Ascending aorta (tissue), 2 donors: ENCODE measurements at places on chromosomes 6 and 20.
A peak's percentile ranks its signal among the peaks of the same experiment; 100 is the strongest.

GRCh38 chr20:33059741-33060390 lies 6.2 kb downstream of the BPIFB3 start:
- DNase-seq, result no peak

DNA sequence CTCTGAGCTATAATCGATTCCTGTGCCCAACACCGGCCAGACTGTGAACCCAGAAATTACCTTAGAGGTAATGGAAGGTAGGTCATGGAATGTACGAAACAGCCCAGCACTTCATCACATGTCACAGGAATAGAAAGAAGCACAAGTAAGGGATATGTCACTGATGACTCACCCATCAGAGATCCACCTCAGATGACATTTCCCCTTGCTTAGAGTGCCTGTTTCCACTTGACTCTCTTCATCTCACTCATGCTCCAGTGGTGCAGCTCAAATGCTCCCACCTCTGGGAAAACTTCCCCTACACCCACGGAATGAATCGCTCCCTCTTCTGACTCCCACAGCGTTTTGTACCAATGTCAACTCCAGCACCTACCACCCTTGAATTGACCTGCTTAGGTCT lies 381.6 kb upstream of the CNR1 start:
- no peak for DNase-seq

DNA sequence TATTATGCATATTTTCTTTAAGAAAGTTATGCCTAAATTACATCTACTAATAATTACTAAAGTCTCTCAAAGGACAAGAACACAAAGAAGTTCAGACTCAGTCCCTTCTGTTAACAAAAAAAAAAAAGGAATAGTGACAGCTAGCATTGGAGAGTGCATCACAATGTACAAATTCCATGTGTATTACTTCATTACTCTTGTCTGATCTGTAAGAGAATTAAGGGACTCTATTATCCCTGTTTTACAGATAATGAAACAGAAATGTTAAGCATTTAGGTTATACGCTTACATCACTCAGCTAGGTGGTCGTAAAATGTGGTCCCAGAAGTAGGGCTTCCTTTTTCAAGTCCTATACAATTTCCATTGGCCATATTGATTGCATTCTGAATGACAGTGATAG lies 17.2 kb upstream of the VNN1 start:
- no peak for DNase-seq

GRCh38 chr6:134416418-134417154 lies 98.7 kb upstream of the SGK1 start:
- DNase-seq, result no peak

GRCh38 chr6:22892452-22892851 lies 323.1 kb downstream of the HDGFL1 start:
- DNase-seq, result no peak

GRCh38 chr6:158457616-158458278 lies 102.1 kb upstream of the TMEM181 start:
- no peak for DNase-seq

GRCh38 chr20:41358230-41358629 lies 8.4 kb downstream of the EMILIN3 start:
- no peak for DNase-seq

- no peak for DNase-seq
Observed at GRCh38 chr6:165889636-165890403, 226.8 kb upstream of the PDE10A start.

- DNase-seq, result no peak
Observed at GRCh38 chr6:10210052-10210451, 204.8 kb downstream of the TFAP2A start.

DNA sequence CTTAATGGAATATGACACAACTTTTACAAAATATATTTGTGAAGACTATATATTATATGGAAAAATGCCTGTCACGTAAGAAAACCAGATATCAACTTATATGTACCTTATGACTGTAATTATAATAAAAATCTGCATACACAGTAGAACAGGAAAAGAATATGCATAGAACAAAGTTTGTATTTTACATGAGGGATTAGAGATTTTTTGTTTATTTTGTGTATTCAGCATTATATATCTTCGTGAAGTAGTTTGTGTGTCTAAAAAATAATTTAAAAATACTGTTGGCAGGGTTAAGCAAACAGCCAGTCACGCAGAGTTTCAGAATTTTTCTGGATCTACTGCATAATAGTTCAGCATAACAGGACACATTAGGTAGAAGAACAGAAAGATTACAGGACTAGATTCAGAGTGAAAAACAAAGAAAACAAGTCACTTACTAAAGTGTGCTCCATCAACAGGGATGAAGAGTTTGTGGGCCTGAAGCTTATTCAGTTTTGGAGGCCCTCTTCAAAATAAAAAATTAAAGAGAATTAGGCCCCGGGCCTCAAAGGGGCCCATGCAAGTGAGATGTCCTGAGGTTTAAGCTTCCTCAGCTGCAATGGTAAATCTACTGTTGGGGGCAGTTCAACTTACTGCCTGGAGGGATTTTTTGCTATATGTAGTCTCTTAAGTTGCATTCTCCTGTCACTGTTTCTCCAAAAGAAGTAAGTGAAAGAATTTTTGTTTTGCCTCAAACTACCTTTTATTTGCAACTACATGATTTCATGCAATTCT lies 16.3 kb downstream of the TXLNB start:
- DNase-seq, result no peak

DNA sequence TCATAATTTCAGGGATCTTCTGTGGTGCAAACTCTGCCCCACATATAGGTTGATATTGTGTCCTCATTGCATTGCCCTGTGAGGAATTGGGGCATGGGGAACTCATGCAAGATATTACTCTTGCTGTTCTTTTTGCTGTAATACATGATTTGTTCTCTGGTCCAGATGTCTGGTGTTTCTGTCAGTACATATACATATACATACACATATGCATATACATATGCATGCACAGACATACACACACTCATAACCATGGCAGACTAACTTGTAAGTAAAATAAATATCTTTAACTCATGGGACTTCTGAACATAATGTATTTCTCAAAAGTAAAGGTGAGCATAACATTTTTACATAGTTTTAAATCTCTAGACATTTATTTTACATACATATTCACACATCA lies 438.3 kb downstream of the CD109 start:
- no peak for DNase-seq

DNA sequence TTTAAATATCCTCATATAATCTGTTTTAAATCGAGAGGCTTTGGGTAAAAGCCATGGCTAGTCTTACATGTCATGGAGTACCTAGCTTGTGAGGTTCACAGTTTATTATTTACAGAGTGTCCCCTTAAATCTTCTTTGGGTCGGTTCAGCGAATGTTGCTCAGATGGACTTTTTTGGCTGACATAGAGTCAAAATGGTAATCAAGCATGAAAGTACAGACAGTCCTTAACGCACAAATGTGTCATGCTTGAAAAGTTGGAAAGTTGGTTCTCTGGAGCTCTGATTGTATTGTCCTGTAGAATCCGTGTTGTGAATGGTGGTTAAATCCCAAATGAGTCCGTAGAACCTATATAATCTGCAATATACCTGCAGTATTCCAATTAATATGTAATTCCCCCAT lies 22.0 kb downstream of the PTPN1 start:
- DNase-seq, result no peak

DNA sequence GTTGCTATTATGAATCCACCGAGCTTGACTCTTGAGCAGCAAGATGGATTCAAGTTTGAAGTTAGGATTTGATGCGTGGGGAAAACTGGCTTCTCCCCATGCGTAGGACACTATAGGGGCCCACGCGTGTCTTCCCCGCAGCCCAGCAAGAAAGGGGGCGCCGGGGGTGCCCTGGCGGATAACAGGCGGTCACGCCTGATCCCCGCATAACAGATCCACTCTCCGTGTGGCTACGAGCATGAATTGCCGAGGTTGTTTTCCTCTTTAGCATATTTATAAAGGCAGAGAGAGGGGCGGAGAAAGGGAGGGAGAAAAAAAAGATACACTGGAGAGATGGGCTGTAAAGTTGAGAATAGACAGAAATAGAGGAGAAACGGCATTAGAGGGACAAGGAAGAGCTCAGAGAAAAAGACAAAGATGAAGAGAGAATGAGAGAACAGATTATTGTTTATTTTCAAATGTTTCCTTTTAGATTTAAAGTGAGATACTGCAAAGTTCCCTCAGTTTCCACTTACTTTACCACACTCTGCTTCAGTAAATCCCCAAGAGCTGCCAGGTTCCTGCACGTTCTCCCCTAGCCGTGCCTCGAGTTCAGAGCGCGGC lies 32.0 kb downstream of the TFAP2A start:
- no peak for DNase-seq

DNA sequence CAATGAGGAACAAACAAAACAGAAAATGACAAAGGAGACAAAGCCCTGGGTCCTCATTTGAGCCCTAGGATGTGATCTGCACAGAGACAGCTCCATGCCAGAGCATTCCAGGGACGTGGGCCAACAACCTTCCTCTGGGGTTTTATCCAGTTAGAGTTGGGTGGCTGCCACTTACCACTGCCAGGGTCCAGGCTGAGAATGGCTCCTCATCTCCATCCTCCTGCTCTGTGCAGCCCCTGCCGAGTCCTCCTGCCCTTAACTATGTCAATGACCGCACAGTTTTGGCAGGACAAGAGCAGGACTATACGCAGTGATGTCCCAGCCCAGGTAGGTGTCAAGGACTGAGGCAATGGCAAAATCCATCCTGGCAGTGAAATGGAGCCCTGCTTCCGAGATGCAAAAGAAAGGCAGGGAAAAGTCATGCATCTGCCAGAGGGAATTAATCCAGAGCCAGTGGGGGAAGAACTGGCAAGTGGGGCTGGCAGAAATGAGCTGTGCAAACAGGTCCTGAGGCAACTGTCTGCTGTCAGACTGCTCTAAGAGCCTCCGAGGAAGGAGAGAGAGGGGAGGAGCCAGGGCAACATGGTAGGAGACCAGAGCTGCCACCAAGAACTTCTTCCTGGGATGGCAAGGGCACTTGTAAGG lies 449.4 kb downstream of the PTPRT start:
- DNase-seq, result no peak

GRCh38 chr6:37705239-37706051 lies 7.8 kb upstream of the MDGA1 start:
- DNase-seq, result peak; percentile 90

- no peak for DNase-seq
Observed at GRCh38 chr20:35972462-35972861, 4.1 kb downstream of the CNBD2 start.

- no peak for DNase-seq
Observed at GRCh38 chr6:21102201-21102600, 491.4 kb upstream of the SOX4 start.

DNA sequence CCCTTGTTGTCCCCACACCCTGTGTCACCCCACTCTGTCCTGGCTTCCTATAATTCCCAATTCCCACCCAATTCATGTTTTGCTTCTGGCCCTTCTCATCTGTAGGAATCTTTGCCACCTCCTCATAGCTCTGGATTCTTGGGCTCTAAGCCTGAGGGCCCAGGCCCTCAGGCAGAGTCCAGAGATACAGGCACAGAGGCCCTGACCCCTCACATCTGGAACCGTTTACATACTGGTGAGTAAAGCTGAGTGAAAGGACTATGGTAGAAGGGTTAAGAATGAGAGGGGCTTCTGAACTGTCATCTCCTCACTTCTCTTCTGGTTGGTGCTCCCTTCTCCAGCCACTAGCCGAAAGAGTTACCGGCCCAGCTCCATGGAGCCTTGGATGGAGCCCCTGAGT lies 13.6 kb downstream of the PRRC2A start:
- no peak for DNase-seq

- no peak for DNase-seq
Observed at GRCh38 chr20:38008233-38008944, 24.9 kb downstream of the TTI1 start.

GRCh38 chr6:12012038-12012557 lies at the start of gene HIVEP1:
HIVEP1 (plus strand) TSS chr6:12012312; CDS start chr6:12015629, 3,317 bp downstream.
- DNase-seq, result peak; percentile 71

- DNase-seq, result no peak
Observed at GRCh38 chr6:134324141-134324540, 6.2 kb upstream of the SGK1 start.

DNA sequence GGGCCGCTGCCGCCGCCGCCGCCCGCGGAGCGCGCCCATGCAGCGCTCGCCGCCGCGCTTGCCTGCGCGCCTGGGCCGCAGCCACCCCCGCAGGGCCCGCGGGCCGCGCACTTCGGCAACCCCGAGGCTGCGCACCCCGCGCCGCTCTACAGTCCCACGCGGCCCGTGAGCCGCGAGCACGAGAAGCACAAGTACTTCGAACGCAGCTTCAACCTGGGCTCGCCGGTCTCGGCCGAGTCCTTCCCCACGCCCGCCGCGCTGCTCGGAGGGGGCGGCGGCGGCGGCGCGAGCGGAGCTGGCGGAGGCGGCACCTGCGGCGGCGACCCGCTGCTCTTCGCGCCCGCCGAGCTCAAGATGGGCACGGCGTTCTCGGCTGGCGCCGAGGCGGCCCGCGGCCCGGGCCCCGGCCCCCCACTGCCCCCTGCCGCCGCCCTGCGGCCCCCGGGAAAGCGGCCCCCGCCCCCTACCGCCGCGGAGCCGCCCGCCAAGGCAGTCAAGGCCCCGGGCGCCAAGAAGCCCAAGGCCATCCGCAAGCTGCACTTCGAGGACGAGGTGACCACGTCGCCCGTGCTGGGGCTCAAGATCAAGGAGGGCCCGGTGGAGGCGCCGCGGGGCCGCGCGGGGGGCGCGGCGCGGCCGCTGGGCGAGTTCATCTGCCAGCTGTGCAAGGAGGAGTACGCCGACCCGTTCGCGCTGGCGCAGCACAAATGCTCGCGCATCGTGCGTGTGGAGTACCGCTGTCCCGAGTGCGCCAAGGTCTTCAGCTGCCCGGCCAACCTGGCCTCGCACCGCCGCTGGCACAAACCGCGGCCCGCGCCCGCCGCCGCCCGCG lies 730 bp downstream of the INSM1 start:
- no peak for DNase-seq

GRCh38 chr6:119348096-119348747 lies 1.3 kb downstream of the MAN1A1 start:
- no peak for DNase-seq

- no peak for DNase-seq
Observed at GRCh38 chr6:79602859-79603258, 28.3 kb upstream of the SH3BGRL2 start.

GRCh38 chr6:118992186-118992795 lies 57.3 kb upstream of the MCM9 start:
- DNase-seq, result no peak

DNA sequence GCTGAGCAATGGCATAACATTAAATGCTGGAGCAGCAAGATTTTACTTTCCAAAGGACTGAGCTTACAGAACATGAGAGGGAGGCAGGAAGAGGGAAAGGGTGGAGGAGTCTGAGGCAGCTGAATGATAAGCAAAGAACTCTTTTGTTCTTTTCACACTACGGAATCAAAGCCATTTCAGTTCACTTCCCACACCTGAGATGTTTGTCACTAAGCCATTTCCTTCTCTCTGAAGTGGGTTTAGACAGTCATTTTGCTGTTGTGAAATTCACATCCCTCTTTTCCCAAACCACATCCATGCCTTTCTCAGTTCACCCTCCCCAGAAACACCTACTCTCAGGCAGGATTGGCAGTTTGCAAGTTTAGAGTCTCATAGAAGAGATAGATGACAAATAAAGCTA lies 267.9 kb downstream of the ADGRG6 start:
- no peak for DNase-seq

DNA sequence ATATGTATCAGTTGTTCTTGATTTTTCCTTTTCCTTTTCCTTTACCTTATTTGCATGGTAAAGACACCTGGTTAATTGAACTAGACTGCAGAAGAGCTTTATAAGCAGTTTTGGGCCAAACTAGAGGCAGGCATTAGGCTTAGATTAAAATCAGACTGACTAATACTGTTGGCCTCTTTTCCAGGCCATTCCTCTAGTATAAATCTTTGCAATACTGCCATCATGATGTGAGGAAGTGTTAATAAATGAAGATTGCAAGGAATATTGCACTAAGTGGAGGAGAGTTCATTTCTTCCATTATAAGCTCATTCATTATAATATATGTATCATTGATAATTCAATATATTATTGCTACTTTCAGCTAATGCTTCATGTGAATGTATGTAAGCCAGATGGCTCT lies 163.8 kb downstream of the MMUT start:
- no peak for DNase-seq
